ENCODE measurements at places on chromosomes 13 and 19.

DNA sequence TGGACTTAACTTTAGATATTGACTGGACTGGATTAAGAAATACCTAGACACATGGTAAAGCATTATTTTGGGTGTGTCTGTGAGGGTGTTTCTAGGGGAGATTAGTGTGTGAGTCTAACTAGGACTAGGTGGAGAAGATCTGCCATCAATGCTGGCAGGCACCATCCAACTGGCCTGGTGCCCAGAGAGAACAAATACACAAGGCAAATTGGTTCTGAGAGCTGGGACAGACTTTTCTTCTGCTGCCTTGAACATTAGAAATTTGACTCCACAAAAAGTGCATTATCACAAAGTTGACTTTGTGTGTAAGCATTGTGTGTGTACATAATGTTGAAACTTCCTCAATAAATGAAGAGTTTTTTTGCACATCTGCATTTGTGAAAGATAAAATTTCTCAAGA is 522.1 kb downstream of the SUCLA2 start:
- DNase-seq = no peak

DNA sequence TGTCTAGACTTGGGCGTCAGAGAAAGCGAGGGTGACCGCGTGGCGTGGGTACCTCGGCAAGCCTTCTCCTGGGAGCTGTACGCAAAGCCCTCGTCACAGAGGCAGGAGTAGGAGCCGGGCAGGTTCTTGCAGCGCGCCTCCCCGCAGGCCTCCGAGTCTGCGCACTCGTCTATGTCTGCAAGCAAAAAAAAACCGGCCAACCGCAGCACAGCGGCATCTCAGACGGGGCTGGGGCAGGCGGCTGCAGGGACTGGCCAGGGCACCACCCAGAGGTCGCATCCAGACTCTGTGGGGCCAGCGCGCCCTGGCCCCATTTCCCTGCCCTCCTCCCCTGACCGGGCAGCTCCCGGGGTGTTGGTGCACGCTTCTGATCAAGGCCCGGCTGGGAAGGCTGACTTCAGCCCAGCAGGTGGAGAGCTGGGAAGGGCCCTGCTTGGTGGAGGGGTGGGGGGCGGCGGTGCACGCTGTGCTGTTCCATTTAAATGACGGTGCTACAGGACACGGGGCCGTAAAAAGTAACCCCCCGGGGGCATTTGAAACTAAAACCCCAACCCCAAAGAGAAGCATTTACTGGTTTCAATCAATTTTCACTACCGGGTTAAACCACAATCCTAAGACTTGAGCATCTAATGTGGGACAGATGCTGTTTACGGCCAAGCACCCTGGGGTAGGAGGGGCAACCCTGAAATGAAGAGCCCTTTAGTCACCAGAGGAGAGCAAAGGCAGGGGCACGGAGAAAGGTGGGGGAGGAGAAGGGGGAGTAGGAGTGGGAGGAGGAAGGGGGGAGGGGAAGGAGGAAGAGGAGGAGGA is 28.2 kb downstream of the GAS6 start:
- DNase-seq = no peak

DNA sequence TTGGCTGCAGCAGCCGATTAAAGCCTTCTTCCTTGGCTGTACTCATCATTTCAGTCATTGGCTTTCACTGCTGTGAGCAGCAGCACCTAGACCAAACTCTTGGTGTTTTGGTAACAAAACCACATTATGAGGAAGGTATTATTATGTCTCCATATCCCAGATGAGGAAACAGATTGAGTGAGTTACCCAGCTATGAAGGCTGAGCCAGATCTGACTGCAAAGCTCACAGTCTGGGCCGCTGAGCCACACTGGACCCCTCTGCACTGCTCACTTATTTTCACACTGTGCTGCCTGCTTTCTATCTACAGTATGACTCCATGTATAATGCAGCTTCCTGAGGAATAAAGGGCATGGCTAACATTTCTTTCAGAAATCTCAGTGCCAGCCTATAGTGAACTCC is 24.5 kb downstream of the CRYL1 start:
- DNase-seq = no peak

GRCh38 chr13:90768116-90768515 is 579.4 kb upstream of the MIR17HG start:
- no peak for DNase-seq

DNA sequence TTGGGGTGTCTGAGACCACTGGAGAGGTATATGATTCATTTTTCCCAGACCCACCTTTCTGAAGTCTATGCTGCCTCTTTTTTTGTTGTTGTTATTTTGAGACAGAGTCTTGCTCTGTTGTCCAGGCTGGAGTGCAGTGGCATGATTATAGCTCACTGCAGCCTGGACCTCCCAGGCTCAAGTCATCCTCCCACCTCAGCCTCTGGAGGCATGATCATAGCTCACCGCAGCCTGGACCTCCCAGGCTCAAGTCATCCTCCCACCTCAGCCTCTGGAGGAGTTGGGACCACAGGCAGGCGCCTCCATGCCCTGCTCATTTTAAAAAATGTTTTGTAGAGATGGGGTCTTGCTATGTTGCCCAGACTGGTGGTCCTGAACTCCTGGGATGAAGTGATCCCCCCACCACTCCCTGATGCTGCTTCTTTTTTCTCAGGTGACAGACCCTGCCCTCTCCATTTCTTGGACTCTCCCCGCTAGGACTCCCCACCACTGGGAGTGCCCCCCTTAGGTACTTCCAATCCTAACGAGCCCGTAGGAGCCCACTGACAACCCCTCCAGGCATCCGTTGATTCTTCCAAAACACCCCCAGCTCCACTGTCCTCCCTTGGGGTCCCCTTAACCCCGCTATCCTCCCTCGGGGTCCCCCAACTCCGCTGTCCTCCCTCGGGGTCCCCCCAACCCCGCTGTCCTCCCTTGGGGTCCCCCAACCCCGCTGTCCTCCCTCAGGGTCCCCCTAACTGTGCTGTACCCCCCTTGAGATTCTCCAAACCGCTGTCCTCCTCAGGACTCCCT is 45.4 kb downstream of the ARHGEF18 start:
- DNase-seq = no peak

- DNase-seq = no peak
Measured at GRCh38 chr19:2587001-2587719, 111.2 kb downstream of the GADD45B start.

- DNase-seq = no peak
Measured at GRCh38 chr19:13840305-13841085, 36.4 kb upstream of the NANOS3 start.

GRCh38 chr13:28035146-28035782 is 46.8 kb upstream of the URAD start:
- DNase-seq = no peak

DNA sequence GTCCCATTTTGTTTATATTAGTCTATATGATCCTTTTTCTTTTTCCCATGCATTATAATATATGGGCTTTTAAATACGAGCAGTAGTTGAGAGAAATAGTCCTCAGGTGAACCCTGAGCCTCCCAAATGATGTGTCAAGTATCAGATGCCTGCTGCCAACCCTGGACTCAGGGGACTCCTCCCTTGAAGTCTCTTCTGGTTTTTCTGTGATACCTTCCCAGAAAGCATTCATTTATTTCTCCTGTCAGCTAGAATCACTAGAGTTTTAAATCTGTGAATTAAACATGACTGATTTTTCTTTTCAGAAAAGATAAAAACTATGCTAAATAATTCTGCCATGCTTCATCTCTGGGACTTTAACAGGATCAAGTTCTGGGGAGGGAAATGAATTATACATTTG is 184.6 kb downstream of the LIG4 start:
- no peak for DNase-seq

- DNase-seq = no peak
Measured at GRCh38 chr13:48493066-48493765, 39.7 kb downstream of the RCBTB2 start.

DNA sequence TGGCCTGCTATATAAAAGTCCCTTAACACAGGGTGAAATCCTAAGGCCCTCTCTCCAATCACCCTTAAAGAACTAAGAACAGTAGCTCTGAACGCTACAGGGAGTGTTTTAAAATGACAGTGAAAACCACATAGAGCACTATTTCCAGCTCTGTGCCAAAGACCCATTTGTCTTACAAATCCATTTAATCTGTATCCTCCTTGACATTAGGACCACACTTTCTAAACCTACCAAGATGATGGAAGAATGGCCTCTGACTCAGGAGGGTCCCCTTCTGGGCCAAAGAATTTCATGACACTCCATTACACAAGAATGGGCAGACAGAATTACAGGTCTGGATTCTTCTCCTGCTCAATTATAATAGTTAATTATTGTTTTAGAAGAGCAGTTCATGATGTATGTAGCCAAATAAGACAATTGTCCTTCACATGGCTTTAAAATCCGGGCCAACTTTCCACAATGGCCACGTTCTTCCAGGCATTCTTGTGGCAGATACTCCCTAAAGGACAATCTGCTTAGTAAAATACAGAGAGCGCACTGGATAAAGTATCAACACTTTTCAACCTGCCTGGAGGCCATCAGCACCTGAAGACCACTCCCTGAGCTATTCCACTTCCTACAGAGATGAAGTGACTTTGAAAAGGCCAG is 61.0 kb downstream of the STK24 start:
- no peak for DNase-seq

- no peak for DNase-seq
Measured at GRCh38 chr19:17999684-18000479, 8.1 kb upstream of the ARRDC2 start.

GRCh38 chr13:59034198-59034597 is 1129.5 kb downstream of the DIAPH3 start:
- no peak for DNase-seq

DNA sequence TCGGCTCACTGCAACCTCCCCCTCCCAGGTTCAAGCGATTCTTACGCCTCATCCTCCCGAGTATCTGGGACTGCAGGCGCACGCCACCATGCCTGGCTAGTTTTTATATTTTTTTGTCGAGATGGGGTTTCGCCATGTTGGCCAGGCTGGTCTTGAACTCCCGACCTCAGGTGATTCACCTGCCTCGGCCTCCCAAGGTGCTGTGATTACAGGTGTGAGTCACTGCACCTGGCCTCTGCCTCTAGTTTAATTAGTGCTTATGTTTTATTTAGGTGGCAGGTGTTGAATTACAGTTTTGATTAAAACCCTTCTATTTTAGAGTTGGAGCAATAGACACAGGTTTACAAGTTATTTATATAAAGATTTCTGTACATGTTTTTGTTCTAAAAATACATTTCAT is 42.8 kb downstream of the ATP11A start:
- DNase-seq = no peak

- DNase-seq = no peak
Measured at GRCh38 chr13:101565317-101565716, 112.8 kb downstream of the ITGBL1 start.

DNA sequence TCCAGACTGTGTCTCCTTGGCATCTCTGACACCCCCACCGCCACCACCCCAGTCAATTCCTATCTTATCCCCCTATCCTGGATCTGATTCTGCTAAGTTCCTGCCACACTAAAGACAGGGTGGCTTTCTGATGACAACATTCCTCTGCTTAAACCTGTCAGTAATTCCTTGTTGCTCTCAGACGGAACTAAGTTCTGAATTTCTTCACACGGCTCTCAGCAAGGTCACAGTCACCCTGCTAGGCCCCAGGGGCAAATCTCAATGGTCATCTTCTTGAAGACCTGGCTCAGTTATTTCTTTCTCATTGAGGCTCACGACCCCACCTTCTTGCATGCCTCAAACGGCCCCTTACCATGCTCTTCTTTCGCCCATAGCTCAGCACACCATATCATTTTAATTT is 7.6 kb downstream of the ALOX5AP start:
- DNase-seq = no peak

GRCh38 chr19:17254636-17255035 is 8.9 kb upstream of the NR2F6 start:
- DNase-seq = no peak

GRCh38 chr13:94248454-94249228 is 230.8 kb downstream of the DCT start:
- no peak for DNase-seq

- no peak for DNase-seq
Measured at GRCh38 chr13:103078158-103078557, 11.9 kb upstream of the SLC10A2 start.

GRCh38 chr13:97256343-97256783 is 34.2 kb downstream of the MBNL2 start:
- DNase-seq = no peak

DNA sequence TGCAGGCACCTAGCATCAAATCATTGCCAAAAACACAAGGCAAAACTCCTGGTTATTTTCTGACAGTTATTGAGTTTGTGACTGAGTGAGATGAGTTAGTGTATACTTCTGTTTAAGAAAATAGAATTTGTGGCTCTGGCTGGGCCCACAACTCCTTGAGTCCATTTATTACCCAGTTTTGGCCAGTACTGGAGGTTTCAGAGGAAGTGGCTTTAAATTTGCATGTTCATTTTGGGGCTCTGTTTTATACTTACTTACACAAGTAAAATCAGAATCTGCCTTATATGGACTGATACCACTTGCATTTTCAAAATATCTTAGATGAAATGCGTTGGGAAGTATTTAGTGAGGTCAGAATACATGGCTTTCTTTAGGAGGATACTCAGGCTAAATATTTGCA is 29.0 kb downstream of the TNFSF11 start:
- DNase-seq = no peak

DNA sequence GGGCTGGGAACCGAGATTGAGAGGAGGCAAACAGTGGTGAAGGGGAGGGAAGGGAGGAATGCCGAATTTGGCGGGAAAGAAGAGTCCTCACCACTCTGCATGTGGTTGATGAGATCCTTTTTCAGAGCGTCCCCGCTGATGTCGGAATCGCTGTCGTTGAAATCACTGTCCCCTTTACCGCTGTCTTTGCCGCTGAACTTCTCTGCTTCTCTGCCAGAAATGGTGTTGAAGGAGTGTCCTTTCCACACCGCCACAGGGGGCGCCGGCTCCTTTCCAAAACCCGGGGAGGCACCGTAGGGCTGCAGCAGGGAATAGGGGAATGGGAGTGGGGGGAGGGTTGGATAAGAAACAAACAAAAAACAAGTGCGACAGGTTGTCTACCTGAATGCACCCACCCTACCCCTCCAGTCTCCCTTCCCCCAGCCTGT is 3.1 kb downstream of the PCDH8 start:
- DNase-seq = no peak

- DNase-seq = no peak
Measured at GRCh38 chr13:46495651-46496050, 57.3 kb upstream of the LRCH1 start.

DNA sequence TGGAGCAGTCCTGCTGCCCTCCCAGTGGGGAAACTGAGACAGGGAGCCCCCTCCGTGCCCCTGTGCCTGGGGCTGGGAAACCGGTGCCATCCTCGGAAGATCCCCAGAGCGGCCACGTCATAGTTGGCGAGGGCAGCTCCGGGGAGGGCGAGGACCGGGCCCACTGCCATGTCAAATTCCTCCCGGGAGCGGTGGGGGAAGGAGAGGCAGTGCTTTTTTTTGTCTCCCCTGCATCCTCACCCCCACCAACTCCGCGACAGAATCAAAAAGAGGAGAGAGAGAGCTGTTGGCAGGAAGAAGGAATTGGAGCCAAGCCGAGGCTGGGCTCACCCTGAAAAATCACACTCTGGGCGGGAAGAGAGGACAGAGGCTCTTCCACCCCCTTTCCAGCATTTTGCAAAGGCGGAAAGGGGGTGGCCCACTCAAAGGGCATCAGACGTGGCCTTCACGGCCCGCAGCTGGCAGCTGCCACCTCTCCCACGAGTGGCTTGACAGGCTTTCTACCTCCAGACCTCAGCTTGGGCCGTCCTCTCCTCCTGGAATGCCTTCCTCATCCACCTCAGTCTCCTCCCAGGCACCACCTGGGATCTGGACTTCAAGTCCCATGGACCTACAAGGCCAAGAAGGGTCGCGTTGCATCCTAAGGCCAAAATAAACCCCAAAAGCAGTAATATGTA is 19.6 kb upstream of the NFIC start:
- no peak for DNase-seq
